Hematopoietic multipotent progenitor cell treated with erythropoietin and hydrocortisone succinate and interleukin-3 and kit ligand, for 8 days (in vitro differentiated cells): ENCODE measurements at places on chromosomes 1 and 21.

DNA sequence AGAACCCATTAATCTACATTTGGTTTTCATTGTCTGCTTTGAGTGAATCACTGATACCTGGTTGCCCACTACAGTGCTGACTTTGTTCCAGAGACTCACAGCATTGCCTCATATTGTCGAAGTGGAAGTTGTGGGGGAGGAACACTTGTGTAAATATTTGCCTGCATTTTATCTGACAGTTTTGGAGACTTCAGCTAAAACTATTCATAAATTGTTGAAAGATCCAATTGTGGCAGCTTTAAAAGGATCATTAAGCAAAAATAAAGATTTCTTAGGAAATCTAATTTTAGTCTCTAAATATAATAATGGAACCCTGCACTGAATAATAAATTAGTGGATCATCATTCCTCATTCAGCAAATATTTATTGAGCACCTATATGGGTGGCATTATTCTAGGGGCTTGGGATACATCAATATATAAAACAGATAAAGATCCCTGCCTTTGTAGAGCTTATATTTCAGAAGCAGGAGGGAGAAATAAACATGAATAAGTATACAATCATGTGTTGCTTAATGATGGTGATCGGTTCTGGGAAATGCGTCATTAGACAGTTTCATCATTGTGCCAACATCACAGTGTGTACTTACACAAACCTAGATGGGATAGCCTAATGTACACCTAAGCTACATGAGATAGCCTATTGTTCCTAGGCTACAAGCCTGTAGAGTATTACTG lies 73.5 kb downstream of the OSBPL9 start:
- DNase-seq = no peak

- DNase-seq = no peak
Observed at GRCh38 chr1:151222130-151222529, 23.8 kb downstream of the PIP5K1A start.

DNA sequence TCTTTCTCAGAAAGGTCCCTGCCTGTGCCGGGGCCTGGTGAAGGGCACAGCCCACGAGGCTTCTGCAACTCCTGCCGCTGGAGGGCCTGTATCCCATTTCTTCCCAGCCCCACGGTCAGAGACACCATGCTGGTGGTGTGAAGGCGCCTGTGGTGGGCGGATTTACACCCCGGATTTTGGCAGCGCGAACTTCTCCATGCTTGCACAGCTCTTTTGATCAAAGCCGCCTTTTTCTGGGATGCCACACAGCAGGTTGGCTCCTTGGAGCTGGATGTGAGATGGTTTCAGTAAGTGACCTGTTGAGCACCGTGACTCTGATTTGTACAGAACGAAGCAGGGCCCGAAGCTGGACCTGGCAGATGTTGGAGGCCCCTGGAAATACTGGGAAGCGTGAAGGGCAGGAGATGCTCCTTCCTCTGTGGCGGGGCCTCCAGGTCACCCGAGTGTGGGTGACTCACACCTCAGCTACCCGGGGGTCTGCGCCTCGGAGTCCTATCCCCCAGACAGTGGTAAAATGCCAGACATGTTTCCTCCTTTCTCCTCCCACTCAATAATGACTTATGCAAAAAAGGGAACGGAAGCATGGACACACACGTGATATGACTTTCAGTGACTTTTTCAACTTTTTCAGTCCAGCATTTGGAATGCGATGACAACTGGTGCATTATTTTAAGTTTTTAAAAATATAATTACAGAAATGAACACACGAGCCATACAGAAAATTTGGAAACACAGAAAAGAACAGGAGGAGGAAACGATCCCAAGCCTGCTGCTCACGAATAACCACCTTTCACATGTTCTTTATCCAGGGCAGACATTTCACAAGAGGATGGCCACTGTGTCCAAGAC lies 9.0 kb downstream of the UMODL1 start:
- no peak for DNase-seq

GRCh38 chr1:231720652-231721325 lies 94.2 kb downstream of the DISC1 start:
- no peak for DNase-seq

DNA sequence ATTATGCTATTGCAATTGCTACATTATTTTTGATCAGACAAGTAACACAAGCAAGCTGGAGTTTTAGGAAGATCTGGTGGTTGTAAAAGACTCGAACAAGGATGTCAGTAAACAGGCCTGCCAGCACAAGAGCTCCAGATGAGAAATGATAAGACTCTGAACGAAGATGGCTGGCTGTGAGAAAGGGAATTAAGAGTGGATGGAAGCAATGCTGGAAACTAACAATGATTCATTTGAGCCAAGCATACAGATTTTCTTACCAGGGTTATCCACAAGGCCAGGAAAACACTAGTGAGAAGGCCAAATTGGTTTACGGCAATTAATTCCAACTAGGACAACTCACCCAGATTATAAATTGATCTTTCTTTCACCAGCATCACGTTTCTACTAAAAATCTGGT lies 54.2 kb downstream of the NRIP1 start:
- DNase-seq = peak; percentile 18

- no peak for DNase-seq
Observed at GRCh38 chr1:61460191-61460590, 264.8 kb downstream of the TM2D1 start.

DNA sequence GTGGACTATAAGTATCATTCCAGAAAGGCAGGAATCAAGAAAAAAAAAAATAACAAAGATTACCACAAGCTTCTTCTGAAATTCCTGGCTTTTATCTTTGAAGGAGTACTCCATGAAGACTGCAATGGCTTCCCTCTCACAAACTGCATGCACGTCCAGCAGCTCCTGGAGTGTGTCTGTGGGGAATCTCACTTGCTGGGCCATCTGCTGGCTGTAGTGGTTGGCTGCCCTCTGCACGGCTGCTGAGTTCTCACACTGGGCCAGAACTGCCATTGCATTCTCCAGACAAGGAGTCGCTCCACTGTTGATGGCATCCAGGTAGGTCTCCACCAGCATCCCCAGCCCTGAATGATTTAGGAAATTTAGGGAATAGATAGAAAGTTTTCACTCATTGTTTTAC lies 23.3 kb upstream of the GBP2 start:
- no peak for DNase-seq

GRCh38 chr1:15207829-15208429 lies 39.1 kb upstream of the FHAD1 start:
- no peak for DNase-seq

GRCh38 chr1:61011561-61012263 lies 70.6 kb upstream of the NFIA start:
- no peak for DNase-seq

GRCh38 chr21:36429947-36430546 lies 44.9 kb downstream of the CHAF1B start:
- DNase-seq = peak; percentile 97

DNA sequence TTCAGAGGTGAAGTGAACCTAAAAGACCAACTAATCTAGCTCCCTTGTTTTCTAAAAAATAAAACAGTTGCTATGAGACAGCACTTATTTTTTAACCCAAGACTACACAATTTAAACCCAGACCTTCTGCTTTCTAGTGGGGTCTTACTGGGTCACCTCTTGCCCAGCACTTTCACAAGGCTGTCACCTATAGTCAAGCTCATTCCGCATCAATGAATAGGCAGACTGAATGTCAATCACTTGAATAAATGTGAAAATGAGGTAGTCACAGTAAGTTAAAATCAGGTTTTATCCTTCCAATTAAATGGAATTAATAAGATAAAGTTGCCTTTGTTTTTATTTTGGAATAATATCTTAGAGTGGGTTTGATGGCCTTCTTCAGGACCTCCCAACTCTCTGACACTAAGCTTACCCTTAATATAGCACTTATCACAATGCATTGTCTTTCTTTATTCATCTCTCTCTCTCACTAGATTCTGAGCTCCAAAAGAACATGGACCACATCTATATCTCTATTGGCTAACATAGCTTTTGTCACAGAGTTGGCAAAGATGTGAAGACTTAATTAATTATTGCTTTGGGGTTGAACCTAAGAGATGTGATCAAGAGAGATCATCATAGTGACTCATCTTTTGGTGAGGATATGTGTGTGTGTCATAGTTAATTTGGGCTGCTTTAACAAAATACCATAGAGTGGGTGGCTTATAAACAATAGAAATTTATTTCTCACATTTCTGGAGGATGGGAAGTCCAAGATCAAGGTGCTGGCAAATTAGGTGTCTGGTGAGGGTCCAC lies 248.7 kb upstream of the DAB1 start:
- DNase-seq = no peak

- no peak for DNase-seq
Observed at GRCh38 chr1:162406811-162407210, 5.1 kb downstream of the SH2D1B start.

- DNase-seq = no peak
Observed at GRCh38 chr1:50488356-50488755, 65.1 kb upstream of the DMRTA2 start.

DNA sequence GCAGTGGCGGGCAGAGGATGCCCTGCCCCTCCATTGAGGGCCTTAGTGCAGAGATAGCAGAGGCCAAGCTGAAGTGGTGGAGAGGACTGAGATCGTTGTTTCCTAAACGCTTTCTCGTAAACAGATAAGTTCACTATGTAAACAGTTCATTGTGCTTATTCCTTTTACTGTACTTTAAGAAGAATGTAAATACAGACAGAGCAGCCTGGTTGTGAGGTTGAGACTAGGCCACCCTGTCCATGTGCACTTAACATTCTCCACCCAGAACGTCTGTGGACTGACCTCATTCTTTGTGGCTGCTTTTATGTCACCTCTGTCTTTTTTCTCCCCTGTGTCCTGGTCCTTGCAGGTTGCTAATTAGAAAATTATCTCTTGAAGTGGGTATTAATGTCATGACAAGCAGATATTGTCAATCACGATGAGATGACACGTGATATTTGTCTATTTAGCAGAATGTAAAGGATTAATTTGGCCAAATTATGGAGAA lies 8.5 kb downstream of the CENPS start:
- no peak for DNase-seq

DNA sequence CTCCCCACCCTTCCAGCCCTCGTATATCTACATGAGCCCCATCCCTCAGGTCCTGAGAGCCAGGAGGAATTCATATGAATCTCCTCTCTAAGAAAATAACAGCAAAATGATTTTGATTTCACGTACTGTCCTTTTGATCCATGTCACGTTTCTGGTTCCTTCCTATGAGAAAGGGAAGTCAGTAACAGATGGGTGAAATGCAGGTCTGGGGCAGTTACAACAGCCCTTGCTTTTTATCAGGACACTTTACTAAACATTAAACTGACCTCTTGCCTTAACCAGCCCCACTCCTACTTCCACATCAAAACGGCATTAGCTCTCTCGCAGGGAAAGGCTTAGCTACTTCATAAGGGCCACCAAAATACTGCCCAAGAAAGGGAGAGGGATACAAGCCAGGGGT lies 59.0 kb downstream of the SPATA46 start:
- DNase-seq = no peak

DNA sequence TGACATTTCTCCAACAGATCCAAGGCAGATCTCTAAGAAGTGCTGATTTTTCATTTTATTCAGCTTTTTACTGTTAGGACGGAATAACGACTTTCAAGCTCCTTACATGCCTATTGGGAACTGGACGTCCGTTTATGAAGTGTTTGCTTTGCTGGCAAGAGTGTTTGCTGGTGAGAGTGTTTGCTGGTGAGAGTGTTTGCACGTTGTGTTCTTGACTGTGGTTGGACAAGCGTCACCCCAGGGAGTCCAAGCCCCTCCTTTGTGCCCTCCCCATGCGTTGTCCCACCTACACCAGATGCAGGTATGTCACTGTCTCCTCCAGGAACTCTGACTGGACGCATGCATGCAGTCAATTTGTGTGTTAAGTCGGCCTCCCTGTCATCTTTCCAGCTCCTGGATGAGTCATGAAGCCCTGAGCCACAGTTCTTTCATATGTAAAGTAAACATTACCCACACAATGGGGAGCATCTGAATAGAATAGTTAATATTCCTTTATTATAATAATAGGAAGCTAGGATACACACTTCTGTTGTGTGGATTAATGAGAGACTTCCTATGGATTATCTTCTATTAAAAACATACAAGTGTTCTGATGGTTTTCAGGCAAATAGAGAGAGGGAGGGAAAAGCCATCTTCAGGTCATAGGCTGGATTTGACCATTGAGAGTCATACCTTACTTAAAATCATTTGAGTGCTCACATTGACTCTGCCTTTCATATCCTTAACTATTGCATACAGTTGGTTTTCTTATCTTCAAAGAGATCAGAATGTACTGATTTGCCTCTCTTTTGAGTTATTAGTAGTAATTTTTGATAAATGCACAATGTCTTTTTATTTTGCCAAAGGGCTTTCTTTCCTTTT lies 119.2 kb downstream of the GALNT2 start:
- DNase-seq = no peak

DNA sequence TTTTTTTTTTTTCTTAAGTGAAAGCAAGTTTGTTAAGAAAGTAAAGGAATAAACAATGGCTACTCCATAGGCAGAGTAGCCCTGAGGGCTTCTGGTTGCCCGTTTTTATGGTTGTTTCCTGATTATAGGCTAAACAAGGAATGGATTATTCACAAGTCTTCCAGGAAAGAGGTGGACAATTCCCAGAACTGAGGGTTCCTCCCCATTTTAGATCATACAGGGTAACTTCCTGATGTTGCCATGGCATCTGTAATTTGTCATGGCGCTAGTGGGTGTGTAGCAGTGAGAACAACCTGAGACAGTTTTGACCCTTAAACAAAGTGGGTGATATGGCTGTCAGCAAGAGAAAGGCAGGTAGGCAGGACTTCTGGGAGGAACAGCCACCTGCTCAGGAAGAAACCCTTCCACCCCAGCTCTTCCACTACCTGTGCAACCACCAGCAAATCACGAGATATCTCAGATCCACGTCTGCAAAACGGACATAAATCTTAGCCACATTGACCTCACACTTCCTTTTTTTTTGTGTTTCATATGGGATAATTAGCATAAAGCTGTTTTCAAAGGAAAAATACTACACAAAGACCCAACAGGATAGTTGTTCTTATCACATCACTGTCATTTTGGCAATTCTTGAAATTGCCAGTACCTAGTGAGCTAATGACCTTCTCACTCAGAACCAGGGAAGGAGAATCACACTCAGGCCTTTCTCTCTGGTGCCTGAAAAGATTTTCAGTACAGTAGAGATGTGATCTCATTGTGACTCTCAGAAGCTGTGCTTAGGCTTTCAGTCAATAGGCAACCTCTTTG lies 34.8 kb upstream of the DUSP10 start:
- peak; percentile 52 for DNase-seq

- DNase-seq = no peak
Observed at GRCh38 chr1:86288586-86289147, 107.5 kb downstream of the ODF2L start.

DNA sequence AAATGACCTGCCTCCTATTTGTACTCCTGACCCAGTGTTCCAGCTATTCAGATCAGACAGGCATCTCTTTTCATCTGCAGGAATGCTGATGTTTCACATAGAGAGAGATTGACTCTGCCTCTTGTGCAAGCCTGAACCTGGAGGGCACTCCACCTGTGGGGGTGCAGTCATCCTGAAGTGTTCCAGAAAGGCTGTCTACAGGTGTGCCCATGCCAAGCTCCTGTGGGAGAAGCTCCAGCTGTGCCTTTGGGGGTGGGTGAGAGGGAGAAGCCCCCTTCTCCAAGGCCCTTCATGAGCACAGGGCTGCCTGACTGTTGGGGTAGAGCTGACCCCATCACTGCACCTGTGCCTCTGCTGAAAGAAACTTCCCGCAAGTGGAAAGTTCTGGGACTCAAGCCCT lies 22.8 kb downstream of the IFI44 start:
- no peak for DNase-seq
